ENCODE measurements at places on chromosomes 6 and 20.

DNA sequence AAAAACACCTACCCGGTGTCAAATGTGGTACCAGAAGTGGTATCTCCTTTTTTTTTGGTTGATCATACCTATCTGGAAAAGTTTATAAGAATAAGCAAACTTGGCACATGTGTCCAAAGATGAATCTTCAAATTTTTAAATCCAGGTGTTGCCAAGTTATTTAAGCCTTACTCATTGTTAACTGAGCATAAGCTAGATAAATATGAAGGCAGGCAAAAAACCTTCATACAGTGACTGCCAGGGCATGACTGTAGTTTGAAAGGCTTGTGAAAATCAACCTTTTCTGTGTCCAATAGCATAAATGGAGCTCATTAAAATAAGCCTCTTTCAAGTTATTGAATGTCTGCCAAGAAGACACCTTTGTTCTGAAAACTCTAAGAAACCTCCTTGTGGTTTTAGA is 699.2 kb downstream of the DOK5 start:
- no peak for DNase-seq

DNA sequence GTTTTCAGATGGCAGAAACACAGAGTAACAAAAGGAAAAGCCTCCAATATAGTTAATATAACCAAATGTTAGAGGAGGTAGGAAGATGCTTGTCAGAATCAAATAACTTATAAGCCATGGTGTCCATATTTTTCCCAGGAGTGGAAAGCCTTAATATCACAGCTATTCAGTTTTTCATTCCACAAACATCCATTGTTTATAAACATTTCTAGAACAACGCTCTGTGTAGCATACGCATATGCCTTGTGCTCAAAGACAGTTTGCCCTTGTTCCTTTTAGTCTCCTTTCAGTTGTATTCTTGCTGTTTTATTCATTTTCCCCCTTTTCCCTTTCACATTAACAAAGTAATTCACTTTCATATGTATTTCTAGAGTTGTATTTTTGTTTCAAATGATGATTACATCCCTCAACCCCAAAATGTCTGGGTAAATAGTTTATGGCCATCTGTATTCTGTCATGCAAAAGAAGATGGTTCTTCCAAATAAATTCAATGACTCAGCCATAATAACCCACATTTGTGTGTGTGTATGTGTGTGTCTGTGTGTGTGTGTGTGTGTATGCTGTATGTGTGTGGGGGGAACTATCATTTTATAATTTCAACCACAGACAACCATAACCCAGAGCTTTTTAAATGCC is 455.7 kb upstream of the SOX4 start:
- no peak for DNase-seq

GRCh38 chr20:17732907-17733521 is 33.2 kb downstream of the BANF2 start:
- no peak for DNase-seq

DNA sequence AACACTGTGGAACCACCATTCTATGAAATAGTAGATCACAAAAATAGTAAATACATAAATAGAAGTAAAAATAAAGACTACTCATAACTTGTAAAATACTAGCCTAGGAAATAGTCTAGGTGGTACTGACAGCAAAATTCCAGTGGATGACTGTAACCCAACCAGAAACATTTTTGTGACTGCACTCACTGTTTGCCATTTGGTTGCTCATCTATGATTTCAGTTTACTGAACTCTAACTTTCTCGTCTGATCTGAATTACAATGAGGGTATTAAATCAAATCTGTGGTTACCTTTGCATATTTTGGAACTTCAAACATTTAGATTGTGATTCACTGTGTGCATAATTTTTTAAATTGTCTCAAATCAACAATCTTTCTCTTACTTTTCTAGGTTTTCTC is 151.1 kb downstream of the KHDC1L start:
- no peak for DNase-seq

DNA sequence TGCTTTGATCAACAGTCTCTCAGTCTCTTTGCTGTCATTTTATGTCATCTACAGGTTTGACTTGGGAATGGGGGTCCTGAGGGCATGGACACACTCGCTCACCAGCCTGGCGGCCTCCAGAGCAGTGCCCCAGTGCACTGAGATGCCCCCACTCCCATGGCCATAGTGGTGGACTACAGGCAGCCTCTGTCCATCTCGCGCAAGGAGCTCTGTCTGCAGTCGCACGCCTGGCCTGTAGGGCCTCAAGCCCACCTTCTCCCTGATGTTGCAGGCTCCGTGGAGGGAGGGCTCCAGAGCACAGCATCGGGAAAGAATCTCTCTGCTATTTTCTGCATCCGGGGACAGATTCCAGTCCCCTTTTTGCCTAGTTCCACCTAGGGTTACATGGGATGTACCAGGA is 22.6 kb downstream of the DDO start:
- DNase-seq, result peak; percentile 55

- no peak for DNase-seq
Observed at GRCh38 chr20:49705358-49705757, 8.3 kb downstream of the B4GALT5 start.

DNA sequence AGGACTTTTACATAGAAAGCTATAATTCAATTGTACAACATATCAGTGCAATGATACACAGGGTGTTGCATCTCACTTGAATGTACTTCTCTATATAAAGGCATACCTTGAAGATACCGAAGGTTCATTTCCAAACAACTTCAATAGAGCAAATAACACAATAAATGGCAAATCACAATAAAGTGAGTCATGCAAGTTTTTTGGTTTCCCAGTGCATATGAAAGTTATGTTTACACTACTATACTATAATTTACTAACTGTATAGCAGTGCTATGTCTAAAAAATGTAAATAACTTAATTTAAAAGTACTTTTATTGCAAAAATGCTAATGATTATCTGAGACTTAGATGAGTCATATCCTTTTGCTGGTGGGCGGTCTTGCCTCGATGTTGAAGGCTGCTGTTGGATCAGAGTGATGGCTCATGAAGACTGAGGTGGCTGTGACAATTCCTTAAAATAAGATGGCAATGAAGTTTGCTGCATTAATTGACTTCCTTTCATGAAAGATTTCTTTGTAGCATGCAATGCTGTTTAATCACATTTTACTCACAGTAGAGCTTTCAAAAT is 188.8 kb downstream of the TASP1 start:
- no peak for DNase-seq

GRCh38 chr6:144265390-144265789 is 19.7 kb upstream of the UTRN start:
- DNase-seq, result peak; percentile 96

GRCh38 chr6:16472349-16473069 is 234.1 kb downstream of the GMPR start:
- no peak for DNase-seq

DNA sequence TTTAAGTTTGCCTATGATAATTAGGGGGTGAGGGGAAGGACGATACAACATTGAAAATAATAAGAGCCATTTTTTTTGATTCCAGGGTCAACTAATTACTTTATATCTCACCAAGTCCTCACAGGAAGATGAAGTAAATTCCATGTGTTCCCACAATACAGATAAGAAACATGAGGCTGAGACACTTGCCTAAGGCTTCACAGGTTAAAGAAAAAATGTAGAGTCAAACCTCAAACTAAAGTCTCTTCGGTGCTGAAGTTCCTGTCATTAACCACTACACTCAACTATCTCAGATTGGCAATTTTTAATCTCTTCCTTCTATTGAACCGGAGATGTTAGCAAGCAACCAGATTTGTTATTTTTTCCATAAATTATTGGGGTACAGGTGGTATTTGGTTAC is 33.0 kb downstream of the MRAP2 start:
- no peak for DNase-seq

GRCh38 chr6:150752409-150752808 is 113.1 kb upstream of the MTHFD1L start:
- DNase-seq, result no peak

GRCh38 chr6:87661016-87661415 is 41.0 kb downstream of the AKIRIN2 start:
- DNase-seq, result no peak

- DNase-seq, result no peak
Observed at GRCh38 chr6:7129360-7129759, 21.6 kb downstream of the RREB1 start.

- no peak for DNase-seq
Observed at GRCh38 chr20:32957459-32957858, 46.8 kb downstream of the SUN5 start.

DNA sequence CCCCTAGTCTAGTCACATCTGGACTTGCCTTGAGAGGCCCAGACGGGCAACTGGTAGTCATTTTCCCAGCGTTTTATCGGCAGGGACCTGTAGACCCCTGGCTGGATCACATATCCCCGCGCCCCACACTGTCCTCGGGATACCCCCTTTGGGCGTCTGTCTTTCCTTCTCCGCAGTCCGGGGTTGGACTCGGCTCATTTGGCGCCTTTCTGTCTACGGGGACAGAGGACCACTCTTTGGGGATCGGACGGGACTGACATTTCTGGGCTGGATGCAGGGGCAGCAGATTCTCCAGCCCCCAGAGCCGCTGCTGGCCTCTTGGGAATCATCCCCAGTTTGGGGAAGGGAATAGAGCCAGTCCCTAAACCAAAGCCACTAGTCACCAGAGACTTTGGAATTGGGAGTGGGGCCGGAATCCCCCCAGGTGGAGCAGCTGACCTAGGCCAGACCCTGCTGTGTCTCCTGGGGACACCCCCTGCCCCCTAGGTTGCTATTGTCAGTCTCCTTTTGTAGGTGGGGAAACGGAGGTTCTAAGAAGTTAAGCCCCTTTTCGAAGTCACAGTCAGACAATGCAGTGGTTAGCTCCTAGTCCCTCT is 734 bp downstream of the FAM110A start:
- peak; percentile 56 for DNase-seq

GRCh38 chr6:131652472-131652871 is 15.4 kb downstream of the ENPP3 start:
- DNase-seq, result no peak

GRCh38 chr20:10626896-10627295 is 46.9 kb downstream of the JAG1 start:
- DNase-seq, result no peak

- DNase-seq, result peak; percentile 91
Observed at GRCh38 chr20:56630086-56630493, 984 bp downstream of the TFAP2C start.

DNA sequence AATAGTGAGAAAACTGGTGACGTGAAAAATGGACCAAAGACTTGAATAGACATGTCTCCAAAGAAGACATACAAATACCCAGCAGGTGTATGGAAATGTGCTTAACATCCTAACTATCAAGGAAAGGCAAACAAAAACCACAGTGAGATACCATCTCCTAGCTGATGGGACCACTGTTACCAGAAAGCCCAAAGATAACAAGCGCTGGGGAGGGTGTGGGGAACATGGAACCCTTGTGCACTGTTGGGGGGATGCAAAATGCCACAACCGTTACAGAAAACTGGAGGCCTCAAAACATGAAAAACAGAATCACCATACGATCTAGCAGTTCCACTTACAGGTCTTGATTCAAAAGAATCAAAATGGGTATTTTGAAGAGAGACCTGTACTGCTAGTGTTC is 19.8 kb upstream of the RBM38 start:
- no peak for DNase-seq

GRCh38 chr20:1810926-1811620 is 84.1 kb upstream of the SIRPA start:
- DNase-seq, result no peak

- DNase-seq, result peak; percentile 11
Observed at GRCh38 chr6:37990762-37991525, 171.4 kb downstream of the ZFAND3 start.

- no peak for DNase-seq
Observed at GRCh38 chr6:97677626-97678025, 394.6 kb upstream of the MMS22L start.

DNA sequence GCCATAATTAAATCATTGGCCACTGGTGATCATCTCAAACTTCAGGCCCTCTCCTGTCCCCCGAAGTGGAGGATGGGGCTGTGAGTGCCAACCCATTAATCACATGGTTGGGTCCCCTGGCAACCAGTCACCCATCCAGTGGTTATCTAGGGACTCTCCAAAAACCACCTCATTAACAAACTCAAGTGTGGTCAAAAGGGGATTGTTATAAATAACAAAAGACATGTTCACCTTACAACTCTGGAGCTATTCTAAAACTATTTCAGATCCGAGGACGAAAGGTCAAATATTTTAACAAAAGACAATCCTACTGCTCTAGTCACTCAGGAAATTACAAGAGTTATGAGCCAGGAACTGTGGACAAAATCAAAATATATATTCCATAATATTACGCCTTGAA is 95.5 kb upstream of the PRND start:
- DNase-seq, result no peak

GRCh38 chr6:76347539-76347938 is 275.1 kb upstream of the IMPG1 start:
- DNase-seq, result no peak

GRCh38 chr6:170046791-170047626 is 243.9 kb downstream of the DLL1 start:
- DNase-seq, result no peak

DNA sequence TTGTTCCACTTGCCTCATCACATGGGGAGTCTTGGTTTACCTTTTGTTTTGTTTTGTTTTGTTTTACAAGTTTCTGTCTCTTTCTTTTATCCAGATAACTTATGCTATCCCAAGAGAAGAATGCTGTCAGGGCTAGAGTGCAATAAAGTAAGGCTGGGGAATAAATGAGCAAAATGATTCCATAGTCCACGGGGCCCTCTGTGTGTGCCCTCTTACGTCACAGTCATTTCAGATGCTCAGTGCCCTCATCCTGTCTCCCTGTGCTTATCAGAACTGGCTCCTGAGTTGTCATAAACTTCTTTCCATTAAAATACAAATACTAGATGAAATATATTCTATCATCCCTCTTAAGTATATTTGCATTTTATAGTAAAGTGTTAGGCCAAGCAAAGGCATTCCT is 30.8 kb upstream of the ENPP1 start:
- DNase-seq, result no peak

- no peak for DNase-seq
Observed at GRCh38 chr6:83152913-83153312, 40.2 kb downstream of the PGM3 start.

- peak; percentile 2 for DNase-seq
Observed at GRCh38 chr20:7301807-7302206, 534.3 kb downstream of the BMP2 start.

- DNase-seq, result no peak
Observed at GRCh38 chr6:6569096-6569810, 19.3 kb upstream of the LY86 start.

DNA sequence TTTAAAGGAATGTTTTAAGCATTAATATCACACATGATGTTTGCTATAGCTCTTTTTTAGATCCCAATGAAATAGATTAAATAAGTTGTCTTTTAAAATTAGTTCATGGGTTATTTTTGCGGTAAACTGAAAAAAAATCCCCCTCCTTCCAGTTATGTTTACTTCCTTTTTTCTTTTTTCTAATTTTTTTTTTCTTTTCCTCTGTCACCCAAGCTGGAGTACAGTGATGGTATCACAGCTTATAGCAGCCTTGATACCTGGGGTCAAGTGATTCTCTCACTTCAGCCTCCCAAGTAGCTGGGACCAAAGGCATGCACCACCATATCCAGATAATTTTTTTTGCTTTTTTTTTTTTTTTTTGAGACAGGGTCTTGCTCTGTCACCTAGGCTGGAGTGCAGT is 17.8 kb upstream of the SCAF8 start:
- no peak for DNase-seq

GRCh38 chr6:44651604-44652003 is 264.1 kb downstream of the CDC5L start:
- DNase-seq, result peak; percentile 81

- DNase-seq, result no peak
Observed at GRCh38 chr6:77245026-77245425, 218.3 kb downstream of the HTR1B start.
